ENCODE measurements at places on chromosomes 11 and 22.

DNA sequence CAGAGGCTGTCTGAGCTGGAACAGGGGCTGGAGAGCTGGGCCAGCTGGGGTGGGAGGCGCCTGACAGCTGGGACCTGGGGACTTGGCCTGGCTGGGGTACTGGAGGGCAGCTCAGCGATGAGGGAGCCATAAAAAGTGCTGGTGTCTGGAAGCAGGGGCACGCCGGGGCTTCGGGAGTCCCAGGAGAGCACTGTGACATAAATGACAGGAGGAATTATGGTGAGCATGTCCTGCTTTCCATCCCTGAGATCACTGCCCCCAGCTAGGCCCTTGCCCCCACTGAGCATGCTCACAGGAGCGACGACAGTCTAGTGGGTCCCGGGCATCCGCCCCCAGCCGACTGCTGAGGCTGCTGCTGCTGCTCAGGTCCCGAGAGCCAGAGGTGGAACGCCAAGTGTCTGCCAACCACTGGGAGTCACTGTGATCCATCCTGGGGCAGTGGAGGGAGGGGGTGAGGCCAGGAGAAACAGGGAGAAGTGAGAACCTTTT is 6.2 kb downstream of the ROBO4 start:
- no peak for DNase-seq

DNA sequence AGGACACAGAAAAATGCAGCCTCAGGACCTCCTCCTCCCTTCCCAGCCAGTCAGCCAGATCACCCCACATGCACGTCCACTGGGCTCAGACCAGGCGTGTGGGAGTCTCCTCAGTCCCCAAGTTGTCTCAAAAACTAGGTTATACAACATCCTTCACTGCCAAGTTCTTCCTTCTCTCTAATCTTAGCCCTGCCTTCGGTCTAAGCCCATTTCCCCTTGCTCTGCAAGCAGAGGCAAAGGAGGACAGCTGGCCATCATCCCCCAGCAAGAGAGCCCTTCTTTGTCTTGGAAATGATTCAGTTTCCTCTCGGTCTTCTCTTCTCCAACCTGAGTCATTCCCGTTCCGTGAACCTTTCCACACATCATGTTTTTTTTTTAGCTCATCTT is 14.0 kb upstream of the NRGN start:
- no peak for DNase-seq

DNA sequence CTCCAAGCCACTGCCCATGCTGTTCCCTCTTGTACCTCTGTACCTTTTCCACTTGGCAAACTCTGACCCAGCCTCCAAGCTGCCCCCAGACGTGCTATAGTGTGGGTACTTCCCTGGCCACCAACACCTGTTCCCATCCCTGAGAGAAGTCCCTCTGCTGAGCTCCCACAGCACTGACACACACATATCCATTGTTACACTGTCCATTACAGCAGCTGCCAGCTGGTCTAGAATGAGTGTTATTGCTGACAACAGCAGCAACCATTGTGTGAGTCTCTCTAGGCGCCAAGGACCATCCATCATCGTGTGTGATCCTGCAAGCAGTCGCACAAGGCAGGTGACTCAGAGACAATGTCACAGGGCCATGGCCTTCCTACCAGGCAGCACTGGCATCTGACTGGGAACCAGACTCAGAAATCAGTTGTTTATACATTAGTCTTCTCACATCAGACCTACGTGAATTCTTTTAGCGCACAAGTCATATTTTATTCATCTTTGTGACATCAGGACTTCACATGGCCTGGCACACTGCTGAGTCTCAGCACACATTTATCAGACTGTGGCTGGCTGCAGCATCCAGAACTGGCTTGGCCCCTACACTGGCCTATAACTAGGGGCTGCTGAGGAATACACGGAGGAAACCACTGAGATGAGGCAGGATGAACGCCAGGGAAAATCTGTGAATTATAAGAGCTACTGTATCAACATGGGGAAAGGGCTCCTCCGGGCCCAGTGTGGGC is 56.4 kb downstream of the SGSM3 start:
- no peak for DNase-seq

DNA sequence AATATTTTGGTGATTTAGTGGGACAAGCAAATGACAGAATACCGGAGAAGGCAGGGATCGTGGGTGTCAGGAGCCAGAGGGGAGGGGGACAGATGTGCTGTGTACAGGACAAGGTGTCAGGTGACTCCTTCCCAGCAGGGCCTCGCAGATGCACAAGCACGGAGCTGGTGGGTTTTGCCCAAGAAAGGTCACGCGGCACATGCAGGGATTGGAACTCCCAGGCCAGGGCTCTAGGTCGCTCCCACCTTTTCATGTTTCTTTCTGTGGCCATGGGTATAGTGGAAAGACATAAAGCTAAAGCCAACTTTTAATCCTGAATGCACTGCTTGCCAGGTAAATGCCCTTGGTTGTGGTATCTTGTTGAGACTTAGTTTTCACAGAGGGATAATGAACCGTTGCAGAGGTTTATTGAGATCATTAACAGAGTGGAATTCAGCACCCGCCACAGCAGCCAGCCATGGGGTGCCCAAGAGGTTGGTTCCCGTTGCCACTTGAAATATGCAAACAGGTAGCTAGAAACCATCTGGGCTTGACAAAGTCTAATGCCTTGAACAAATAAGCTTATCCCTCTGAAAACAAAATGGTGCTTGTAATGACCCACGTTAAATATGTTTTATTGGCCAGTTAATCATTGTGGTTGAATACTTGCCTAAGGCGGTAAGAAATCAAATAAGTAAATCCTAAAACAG is 10.1 kb downstream of the C22orf23 start:
- no peak for DNase-seq

GRCh38 chr22:35172442-35172841 is 84.9 kb upstream of the HMGXB4 start:
- DNase-seq = no peak

- DNase-seq = no peak
Observed at GRCh38 chr11:121249039-121249663, 43.4 kb upstream of the SC5D start.

DNA sequence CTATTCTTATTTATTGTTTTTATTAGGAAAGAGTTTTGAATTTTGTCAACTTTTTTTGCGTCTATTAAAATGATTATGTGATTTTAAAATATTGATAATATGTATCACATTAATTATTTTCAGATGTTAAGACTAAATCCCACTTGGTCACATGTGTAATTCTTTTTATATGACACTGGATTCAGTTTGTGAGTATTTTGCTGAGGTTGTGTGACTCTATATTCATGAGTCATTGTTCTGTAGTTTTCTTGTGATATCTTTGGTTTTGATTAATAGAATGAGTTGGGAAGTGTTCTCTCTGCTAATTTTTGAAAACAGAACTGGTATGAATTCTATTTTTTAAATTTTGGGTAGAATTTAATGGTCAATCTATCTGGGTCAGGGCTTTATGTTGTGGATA is 317.9 kb downstream of the ETS1 start:
- no peak for DNase-seq

GRCh38 chr11:12689029-12689755 is 15.0 kb downstream of the TEAD1 start:
- no peak for DNase-seq

- no peak for DNase-seq
Observed at GRCh38 chr11:123434262-123434661, 4.2 kb downstream of the GRAMD1B start.

DNA sequence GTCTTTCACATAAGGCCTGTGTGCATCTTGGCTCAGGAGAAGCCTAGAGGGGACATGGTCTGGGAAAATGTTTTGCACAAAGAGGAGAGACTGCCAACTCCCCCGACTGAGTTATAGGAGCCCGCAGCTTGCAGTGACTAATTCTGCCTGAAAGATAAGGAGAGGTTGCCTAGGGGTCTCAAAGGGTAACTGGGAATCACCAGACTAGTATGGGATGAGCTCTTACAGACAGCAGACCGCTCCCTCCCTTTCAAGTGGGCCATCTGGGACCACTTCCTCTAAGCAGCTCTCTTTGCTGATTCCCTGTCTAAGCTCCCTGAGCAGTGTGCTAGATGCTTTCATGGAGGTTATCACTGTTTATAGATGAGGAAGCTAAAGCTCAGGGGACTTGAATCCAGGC is 105.1 kb downstream of the TENM4 start:
- DNase-seq = no peak

GRCh38 chr11:6353367-6353987 is 33.2 kb upstream of the CAVIN3 start:
- DNase-seq = peak; percentile 52

DNA sequence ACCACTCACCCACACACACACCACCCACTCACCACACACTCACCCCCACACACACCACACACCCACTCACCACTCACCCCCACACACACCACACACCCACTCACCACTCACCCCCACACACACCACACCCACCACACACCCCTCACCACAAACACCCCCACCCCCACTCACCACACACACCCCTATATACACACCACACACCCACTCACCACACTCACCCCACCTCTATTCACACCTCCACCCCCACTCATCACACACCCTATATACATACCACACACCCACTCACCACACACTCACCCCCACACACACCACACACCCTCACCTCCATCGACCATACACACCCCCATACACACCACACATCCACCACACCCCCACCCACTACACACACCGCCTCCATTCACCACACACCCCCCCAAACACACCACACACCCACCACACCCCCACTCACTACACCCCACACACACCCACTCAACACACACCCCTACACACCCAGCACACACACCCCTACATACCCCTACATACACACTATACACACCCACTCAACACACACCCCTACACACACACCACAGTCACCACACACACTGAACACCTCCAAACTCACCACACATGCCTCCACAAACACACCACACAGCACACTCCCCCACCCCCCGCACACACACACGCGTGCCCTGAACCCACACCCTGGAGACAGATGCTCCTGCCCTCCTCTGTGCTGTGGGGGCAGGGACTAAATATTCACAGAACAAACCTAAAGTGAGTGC is 19.0 kb upstream of the TTLL12 start:
- no peak for DNase-seq

- DNase-seq = no peak
Observed at GRCh38 chr11:13869398-13869886, 93.1 kb upstream of the SPON1 start.

Measured in left renal cortex interstitium (tissue), 4 donors.